ENCODE measurements at places on chromosomes 2 and 18.

- no peak for DNase-seq
Measured at GRCh38 chr18:79829136-79829854, 31.6 kb downstream of the KCNG2 start.

- no peak for DNase-seq
Measured at GRCh38 chr2:56749152-56749752, 565.5 kb downstream of the CCDC85A start.

GRCh38 chr2:123165616-123166015 lies 859.5 kb upstream of the CNTNAP5 start:
- DNase-seq: no peak

DNA sequence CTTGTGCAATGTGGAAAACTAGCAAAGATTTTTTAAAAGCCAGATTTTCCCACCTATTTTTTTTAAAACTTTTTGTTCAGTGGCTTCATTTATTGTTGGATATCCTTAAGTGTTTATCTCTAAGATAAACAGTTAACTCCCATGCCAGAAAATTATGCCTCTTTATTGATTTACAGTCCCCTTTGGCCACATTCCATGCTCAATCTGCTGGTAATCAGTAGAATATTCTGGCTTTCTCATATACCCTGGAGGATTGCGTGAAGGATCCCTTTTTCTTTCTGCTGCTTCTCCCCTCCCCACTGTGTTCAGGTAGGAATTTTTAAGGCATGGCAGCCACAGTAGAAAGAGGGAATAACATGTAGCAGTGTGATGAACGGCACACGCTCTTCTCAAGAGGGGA lies 2.6 kb downstream of the GRHL1 start:
- DNase-seq: no peak

DNA sequence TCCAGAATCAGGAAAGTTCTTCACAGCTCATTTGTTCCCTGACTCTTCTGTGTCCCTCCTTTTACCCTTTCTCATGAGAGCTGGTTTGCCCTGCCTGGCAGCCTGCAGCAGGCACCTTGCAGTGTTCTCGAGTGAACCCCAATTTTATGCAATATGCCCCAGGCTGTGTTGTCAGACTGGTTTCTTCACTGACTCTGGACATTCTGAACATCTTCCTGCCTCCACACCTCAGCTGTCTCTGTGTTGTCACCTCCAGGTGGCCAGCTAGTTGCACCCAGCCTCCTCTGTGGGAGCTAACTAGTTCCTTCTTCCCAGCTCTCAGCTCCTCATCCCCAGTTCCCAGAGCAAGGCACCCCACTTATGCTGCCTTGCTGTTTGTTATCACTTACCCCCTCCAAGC lies 5.5 kb downstream of the SETBP1 start:
- no peak for DNase-seq

- DNase-seq: no peak
Measured at GRCh38 chr2:152542995-152543481, 174.2 kb downstream of the PRPF40A start.

- no peak for DNase-seq
Measured at GRCh38 chr18:10252494-10252893, 201.9 kb upstream of the APCDD1 start.

GRCh38 chr2:164657129-164657528 lies 35.8 kb upstream of the GRB14 start:
- DNase-seq: no peak

GRCh38 chr18:70491734-70492348 lies 203.0 kb downstream of the SOCS6 start:
- no peak for DNase-seq

- DNase-seq: no peak
Measured at GRCh38 chr2:46971929-46972328, 56.3 kb upstream of the MCFD2 start.

- no peak for DNase-seq
Measured at GRCh38 chr2:197354169-197354558, 43.6 kb upstream of the ANKRD44 start.

GRCh38 chr2:60400462-60401246 lies 152.8 kb downstream of the BCL11A start:
- DNase-seq: no peak

DNA sequence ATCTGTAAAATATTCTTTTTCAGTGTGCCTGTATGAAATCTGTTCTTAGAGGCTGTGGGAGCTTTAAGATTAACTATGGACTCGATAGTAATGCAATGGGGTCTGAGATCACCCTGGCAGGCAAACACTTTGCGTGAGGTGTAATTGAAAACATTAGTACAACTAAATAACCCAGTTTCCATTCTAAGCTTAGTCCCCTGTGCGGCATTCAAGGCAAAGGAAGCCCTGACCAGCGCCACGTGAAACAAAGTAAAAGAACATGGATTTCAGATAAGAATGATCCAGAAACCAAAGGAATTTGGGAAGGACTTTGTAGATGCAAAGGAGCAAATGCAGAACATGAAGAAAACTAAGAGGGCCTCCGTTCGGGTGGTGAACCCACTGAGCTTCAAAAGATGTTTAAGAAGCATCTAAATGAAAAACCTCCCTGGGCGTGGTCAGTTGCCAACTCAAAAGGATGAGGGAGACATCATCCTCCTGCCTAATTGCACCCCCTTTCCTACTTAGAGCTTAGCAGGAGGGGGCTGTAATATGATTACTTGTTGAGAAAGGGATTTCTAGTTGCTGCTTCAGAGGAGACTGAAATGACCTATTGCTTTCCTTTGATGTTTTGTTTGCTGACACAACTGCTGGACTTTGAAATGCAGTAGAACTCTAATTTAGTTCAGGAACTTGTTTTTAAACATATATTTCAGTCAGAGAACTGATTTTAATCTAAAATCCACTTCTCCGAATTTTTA lies 7.9 kb upstream of the CETN1 start:
- DNase-seq: no peak

DNA sequence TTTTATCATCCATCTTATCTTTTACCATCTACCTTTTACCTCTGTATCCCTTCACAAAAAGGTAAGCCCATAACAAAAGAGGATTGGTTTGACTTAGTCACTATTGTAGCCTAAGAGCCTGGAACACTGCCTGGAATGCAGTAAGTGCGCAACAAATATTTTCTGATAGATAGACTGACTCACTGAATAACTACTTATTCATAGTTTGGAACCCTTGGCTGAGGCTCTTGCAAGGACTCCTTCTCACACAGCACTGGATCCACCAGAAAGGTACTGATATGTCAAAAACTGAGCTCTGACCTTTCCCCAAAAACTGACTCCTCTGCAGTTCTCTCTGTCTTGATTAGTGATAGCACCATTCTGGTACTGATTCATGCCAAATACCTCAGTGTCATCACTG lies 426.7 kb downstream of the SETBP1 start:
- DNase-seq: no peak

GRCh38 chr2:102114851-102115497 lies 27.6 kb upstream of the IL1R1 start:
- DNase-seq: no peak

DNA sequence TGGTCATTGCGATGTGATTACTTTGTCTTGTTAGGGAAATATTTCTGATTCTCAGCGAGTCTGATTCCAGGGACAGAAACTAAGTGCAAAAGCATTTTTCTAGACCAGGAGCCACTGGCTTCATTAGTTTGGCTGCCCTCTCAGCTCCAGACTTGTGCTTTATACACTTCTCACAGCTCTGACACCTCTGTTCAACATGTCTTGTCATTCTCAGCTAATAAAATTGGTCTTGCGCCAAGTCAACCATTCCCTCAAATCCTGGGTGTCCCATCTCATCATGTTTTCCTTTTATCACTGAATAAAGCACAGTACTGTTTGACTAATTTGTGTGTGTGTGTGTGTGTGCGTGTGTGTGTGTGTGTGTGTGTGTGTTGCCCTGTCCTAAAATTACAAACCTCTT lies 215.5 kb upstream of the EPHA4 start:
- DNase-seq: no peak

GRCh38 chr2:226310146-226310545 lies 489.5 kb downstream of the IRS1 start:
- no peak for DNase-seq

DNA sequence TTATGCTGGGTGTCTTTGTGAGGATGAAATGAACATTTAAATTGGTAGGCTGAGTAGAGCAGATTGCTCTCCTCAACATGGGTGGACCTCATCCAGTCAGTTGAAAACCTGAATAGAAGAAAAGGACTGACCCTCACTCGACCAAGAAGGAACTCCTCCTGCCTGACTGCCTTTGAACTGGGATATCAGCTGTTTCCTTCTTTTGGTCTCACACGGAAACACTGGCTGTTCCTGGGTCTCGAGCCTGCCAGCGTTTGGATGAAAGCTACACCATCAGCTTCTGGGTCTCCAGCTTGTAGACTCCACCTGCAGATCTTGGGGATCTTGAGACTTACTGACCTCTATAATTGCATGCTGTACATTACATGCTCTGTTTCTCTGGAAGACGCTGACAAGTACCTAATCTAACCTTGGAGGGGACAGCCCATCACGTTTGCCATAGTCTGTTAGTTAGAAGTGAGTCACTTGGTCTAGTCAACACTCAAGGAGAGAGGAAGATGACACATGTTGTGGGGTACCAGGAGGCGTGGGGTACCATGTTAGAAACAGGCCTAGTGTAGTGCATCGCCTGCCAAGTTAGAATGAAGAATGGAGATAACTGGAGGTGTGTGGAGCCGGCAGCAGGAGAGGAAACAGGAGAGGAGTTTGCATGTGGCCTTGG lies 267.0 kb downstream of the MREG start:
- DNase-seq: no peak

GRCh38 chr2:18842836-18843235 lies 253.5 kb upstream of the NT5C1B start:
- no peak for DNase-seq

DNA sequence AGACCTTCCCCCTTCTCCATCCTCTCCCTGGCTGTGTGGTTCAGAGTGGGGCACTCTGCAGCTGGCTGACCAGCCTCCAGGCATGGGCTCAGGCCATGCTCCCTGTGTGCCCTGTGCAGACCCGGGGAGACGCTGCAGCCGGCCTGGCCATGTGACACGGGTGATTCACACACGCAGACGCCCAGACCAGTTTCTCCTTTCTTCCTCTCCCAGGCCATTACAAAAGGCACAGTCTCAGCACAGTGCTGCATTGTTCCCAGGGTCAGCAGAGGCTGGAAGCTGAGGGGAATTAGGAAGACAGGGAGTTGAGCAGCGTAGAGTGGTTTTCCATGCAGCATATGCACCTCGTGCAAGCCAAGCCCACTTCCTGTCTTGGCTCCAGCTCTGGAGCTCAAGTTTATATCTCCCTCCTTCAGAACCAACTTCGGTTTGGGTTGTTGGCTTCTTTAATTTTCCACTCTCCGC lies 288.5 kb downstream of the TNS1 start:
- no peak for DNase-seq

- no peak for DNase-seq
Measured at GRCh38 chr2:172496160-172496608, 59.7 kb upstream of the PDK1 start.

DNA sequence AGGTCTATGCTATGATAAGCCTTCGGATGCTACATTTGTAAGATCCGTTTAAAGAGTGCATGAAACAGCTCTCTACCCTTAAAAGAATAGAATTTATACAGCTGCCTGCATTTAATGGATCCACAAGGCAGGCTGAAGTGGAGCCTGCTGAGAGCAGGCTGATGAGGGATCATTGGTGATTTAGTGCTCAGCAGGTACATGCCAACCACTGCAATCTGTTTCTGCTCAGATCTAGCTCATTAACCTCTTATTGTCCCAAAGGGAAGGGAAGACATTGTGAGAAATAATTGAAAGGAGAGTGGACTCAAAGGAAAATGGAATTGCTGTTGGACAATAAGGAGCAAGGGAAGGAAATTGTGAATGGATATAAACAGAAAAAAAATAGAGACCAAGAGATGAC lies 822.6 kb downstream of the TRIB2 start:
- DNase-seq: no peak
